ENCODE measurements at places on chromosomes 5 and 9.

- no peak for DNase-seq
Measured at GRCh38 chr5:51958473-51958872, 575.2 kb downstream of the ISL1 start.

DNA sequence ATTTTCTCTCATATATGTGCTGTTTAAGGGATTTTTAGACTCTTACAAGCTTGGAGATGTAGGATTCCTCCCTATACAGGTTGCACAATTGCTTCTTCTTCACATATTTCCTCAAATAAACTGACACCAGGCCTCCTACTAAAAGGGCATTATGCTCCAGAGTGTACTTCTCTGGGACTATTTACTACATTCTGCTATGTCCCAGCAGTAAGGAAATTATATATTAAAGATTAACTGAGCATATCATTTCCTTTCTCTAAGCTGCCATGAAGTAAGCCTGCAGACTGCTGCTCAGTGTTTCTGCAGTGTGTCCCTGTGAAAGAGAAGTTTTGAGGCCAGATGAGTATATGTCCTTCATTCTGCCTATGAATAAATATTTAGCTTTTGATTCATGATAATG is 356.9 kb upstream of the NUDT12 start:
- DNase-seq = no peak

GRCh38 chr5:9059920-9060691 is 485.8 kb downstream of the SEMA5A start:
- no peak for DNase-seq

GRCh38 chr5:50867140-50867539 is 200.7 kb downstream of the PARP8 start:
- no peak for DNase-seq

DNA sequence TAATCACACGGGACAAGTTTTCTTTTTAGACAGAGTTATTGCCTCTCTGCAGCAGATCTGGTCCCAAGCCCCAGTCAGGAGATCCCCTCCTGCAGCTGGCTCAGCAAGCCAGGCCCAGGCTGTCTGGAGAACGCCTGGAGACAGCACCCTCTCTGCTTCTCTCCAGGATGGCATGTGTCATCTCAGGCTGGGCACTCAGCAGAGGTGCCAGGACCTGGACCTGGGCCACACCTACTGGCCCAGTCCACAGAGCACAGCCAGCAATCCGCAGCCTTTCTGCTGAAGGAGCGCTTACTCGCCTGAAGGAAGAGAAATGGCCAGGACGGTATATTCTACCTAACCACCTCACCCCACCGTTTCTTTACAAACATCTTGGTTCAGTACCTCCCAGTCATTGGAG is 4.7 kb upstream of the TBC1D9B start:
- no peak for DNase-seq

DNA sequence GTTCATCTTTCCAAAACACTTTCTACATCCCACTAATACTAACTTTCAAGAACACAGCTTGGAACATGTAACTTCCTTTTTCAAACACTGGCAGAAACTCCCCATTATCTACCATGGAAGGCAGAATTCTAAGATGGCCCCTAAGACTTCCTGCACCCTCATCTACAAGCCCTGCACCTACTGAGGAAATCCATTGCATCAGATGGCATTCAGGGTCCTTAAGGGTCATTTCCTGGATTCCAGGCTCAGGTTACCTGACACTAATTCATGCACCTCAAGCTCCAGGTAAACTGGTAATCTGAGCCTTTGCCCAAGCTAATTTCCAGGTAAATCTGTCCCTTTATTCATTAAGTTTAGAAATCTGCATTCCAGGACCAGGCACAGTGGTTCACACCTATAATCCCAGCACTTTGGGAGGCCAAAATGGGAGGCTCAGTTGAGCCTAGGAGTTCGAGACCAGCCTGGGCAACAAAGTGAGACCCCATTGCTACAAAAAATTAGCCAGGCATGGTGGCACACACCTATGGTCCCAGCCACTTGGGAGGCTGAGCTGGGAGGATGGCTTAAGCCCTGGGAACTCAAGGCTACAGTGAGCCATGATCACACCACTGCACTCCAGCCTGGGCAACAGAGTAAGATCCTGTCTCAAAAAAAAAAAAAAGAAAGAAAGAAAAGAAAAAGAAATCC is 91.6 kb downstream of the NFIB start:
- no peak for DNase-seq

- peak; percentile 47 for DNase-seq
Measured at GRCh38 chr9:120715389-120715924, 1.2 kb upstream of the MEGF9 start.

GRCh38 chr9:16068476-16068875 is 515.6 kb downstream of the CCDC171 start:
- DNase-seq = no peak

- DNase-seq = no peak
Measured at GRCh38 chr5:38621840-38622437, 65.5 kb upstream of the LIFR start.

DNA sequence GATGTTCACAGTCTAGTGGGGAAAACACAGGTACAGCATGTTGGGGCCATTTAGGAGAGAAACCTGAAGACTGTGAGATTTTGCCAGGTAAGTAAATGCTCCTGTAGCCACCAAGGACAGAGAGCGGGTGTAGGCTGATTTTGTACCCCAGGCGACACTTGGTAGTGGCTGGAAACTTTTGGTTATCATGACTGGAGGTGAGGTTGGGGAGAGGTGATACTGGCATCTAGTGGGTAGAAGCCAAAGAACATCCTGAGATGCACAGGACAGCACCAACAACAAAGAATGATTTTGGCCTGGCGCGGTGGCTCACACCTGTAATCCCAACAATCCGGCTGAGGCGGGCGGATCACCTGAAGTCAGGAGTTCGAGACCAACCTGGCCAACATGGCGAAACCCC is 38.8 kb upstream of the PWWP2A start:
- no peak for DNase-seq

DNA sequence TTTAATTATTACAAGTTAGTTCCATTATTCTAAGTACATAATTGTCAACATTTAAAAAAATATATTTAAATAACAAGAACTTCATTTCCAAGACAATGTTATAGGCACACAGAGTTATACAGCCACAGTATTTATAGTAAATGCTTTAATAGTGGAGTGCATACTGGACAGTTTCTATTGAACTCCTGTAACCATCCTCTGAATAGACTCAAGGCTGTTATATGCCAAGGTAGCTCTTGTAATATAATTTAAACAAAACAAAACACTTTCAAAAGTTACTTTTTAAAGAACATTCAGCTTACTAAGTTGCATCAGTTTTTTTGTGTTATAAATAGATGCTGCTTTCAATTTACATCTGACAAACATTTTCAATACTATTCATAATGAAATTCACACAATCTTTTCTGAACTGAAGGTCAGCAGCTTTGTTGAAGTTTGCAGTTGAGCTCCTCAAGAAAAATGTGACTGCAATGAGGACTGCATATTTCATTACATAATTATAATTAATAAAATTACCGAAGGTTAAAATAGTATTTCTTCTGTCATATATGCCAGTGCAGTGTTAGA is 549.9 kb upstream of the CYLC2 start:
- DNase-seq = no peak

DNA sequence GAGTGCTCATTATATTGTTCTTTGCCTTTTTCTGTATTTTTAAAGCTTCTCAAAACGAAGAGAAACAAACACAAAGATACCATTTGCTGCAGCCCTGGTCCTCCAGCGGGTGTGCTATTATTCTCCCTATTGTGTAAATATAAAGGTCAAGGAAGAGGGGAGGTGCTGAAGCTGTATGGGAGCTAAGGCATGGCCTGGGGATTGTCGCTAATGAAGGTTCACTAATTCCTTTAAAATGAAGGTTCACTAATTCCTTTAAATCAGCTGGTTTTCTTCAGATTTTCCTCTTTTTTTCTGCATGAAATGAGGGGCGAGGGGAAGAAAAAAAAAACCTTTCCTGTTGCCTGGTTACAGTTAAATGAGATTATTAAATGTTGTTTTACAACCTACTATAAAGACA is 74.5 kb upstream of the MAP1B start:
- no peak for DNase-seq

GRCh38 chr9:97961361-97961760 is 21.8 kb upstream of the ANP32B start:
- no peak for DNase-seq

GRCh38 chr9:119559056-119559455 is 189.8 kb upstream of the BRINP1 start:
- no peak for DNase-seq

DNA sequence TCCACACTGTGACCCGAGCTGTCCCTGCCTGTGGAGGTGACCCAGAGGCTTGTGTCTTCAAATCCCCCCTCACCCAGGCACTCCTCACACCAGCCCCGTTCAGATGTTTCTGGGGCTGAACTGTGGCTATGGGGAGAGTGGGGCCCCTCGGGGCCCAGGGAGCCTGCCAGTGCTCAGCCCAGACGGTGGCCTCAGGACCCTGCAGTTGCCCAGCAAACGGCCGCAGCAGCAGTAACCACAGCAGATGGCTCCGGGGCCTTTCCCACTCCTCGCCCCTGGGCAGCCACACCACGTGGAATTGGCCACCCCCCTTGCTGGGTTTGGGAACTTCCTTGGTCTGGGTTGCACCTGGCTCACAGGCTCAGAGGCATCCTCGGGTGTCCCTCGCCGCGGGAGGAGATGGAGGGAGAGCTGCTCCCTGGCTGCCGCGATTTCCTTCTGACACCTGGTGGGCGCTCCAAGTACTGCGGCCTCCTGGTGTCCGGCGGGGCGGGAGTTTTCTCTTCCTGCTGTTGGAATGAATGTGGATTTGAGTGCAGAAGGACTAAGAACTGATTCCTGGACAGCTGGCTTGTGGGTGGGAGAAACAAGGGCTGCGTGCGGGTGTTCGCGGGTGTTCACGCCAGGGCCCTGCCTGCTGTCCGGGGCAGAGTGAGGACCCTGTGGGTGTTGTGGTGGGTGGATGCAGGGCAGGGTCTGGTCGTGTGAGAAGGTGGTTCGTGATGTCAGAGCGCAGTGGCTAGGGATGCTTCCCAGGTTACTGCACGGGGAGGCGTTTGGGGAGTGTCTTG is 97.5 kb downstream of the COL5A1 start:
- peak; percentile 93 for DNase-seq

GRCh38 chr5:146725025-146725424 is 153.5 kb downstream of the PPP2R2B start:
- DNase-seq = no peak

Measured in glutamatergic neuron (in vitro differentiated cells).